ENCODE measurements at places on chromosomes 2 and 18.

GRCh38 chr2:26068602-26069298, 34.9 kb downstream of the RAB10 start:
- no peak for DNase-seq

GRCh38 chr2:218471982-218472381, 53.1 kb downstream of the VIL1 start:
- DNase-seq, result no peak

- DNase-seq, result no peak
These were observed 40.7 kb upstream of the C2orf66 start for GRCh38 chr2:196849895-196850294.

DNA sequence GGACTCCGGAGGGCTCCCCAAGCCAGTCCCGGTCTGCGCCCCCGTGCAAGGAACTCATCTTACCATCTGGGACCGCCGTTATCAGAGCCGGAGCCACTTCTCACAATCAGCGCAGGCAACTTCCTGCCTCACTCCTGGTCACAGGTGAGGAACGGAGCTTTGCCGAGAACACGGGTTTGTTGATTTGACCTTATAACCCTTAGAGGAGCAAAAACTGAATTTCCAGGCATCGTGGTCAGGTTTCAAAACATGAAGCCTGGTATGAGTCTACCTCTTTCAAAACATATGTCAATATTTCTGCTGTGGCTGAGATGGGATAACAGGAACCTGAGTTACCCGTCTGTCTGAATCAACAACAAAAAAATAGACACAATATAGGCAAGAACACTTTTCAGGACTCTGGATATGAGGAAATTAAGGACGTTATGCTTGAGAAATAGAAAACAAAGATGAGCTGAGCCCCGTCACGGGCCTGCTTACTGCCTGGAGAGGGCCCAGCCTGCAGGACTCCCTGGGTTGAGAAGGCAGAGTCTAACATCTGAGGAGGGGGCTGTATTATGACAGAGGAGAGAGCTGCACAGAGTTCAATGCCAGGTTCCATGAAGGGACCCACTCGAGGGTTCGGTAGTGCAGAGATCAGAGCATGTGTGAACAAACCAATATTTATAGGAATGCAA, 148.7 kb downstream of the NDUFA10 start:
- DNase-seq, result no peak

DNA sequence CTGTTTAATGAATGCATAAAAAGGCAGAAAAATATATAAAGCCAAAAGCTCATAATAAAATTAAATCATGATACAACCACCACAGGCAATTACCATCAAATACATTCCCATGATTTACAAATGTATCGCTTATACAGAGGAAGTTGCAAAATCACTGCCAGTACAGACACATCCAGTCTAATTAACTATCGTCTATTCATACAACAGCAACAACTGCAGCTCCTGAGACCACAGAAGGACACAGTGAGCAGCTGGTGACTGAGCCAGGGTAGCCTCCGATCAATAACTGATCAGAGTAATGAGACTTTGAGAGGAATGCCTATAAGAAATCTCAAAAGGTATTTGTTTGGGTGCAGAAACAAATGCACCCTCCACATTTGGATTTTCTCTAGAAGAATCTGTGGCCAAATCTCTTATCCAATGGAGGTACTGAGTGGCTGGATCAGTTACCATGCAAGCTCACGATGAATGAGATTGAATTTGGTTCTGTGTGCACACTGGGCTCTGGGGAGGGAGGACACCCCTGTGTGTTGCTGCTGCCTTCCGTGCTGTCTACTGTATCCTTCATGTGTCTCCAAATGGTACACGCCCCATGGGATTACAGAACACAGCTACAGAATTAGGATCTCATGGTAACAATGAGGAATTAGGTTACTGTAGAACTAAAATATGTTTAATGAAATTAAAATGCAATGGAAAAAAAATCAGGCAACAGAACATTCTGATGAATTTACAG, 119.6 kb downstream of the MBP start:
- no peak for DNase-seq

- no peak for DNase-seq
These were observed 8.3 kb upstream of the TMEM178A start for GRCh38 chr2:39657287-39657937.

- DNase-seq, result no peak
These were observed 81.7 kb upstream of the STK17B start for GRCh38 chr2:196253116-196253480.

DNA sequence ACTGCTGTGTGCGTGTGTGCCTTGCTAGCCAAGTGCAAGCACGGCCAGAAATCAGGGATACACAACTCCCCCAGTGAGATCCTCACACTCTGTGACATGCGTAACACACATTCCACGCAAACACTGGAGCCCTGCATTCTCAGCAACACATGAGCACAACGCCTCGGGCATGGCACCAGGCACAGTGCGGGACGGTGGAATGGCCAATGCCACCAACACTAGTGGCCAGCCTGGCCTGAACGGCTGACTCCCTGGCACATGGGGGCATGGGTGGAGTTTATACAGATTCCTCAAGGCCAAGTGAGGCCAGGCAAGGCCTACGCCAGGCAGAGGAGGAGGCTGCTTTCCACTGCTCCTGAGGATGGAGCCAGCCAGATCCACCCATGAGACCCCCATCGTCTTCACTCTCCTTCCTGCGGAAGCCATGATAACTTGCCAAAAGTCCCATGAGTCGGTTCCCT, 56.2 kb downstream of the ANKMY1 start:
- no peak for DNase-seq

DNA sequence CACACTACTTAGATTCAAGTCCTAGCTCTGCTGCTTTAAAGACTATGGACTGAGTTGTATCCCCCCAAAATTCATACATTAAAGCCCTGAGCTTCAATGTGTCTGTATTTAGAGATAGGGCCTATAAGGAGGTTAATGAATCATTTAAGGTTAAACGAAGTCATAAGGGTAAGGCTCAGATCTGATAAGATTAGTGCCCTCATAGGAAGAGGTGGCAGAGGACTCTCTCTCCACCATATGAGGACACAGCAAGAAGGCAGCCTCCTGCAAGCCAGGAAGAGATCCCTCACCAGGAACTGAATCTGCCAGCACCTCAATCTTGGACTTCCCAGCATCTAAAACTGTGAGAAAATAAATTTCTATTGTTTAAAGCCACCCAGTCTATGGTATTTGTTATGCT, 3.1 kb upstream of the CYTIP start:
- no peak for DNase-seq

DNA sequence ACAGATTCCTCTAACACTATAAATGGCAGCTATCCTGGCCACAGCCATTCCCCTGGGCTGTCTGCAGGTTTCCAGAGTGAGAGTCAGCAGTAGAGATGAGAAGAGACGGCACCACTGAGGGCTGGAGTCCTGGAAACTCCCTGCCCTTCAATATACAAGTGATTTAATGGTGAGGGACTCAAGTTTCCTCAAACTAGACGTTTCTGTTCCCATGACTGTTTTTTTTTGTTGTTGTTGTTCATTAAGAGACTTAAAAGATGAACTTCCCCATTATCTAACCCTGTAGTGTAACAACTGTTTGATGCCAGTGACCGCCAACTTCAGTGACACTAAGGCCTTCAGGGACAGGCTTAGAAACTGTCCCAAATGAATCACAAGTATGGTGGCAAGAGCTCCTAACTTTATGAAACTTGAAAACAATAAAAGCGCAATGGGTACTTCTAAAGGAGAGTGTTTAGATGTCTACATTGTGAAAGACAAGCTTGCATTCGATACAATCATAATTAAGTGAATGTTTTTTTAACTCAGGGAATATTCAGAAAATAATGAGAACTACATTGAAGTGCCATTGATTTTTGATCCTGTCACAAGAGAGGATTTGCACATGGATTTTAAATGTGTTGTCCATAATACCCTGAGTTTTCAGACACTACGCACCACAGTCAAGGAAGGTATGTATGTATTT, 34.0 kb downstream of the IL1R2 start:
- no peak for DNase-seq

GRCh38 chr2:233912691-233913423, 4.3 kb upstream of the TRPM8 start:
- no peak for DNase-seq

DNA sequence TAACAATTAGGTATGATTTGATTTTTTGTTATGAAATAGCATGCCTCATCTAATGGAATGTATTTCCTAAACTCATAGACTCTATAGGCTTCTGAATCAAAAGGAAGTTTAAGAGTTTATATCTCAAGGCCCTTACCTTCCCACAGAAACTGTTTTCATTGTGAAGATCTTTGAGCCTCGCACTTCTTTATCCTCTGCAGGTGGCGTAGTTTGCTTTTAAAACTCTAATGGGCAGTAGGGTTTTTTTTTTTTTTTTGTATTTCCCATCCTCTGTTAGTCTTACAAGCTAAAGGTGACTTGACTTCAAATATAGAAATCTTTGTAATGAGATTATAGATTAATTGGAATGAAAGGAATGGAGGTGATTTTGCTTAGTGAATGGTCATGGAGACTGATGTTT, 28.3 kb downstream of the DYNC2LI1 start:
- no peak for DNase-seq

DNA sequence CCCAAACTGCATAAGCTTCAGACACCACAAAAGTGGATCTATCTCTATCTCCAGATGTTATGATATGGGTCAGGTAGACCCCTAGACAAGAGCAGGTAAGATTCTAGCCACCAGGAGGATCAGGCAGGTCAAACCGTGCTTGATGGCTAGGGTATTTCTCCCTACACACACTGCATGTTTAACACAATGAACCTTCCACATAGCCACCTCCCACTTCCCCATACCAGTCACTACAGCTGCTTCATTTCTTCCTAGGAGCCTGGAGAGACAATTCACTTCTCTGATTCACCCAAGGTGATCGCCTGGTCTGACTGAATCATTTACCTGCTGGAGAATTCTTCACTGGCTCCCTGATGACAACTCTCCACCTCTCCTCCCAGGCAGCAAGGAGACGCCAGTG, 66.0 kb upstream of the MYCN start:
- DNase-seq, result no peak

DNA sequence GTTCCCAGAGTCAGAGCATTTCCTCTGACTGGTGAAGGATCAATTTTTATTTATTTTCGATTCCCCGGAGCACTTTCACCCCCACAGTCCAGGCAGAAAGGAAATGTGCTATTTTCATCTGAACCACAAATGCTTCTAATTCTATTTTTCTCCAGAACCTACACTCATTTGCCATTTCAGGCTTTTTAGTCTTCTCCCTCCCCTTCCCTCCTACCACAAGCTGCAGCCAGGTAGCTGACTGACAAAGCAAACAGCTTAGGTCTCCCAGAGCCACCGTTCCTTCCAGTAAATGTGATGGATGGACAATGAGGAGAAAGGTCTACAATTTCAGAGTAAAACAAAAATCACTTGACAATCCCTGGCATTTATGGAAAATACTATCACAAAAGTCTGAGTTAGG, 76.9 kb downstream of the KLF7 start:
- DNase-seq, result no peak

DNA sequence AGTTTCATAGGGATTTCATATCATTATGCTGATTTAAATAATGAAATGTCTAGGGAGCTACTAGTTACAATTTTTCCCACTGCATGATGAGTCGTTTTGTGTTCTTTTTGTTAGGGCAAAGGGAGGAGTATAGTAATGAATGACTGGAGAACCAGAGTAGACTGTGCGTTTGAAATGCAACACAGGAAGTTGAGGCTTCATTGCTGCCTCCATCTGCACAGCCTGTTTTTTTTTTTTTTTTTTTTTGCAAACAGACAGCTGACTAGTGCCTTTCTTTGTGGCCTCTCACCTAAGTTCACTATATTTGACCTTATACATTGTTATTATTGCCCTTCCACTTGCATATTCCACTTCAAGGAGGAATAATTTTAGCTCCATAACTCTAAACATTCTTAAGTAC, 286.7 kb upstream of the LRRTM1 start:
- DNase-seq, result no peak

DNA sequence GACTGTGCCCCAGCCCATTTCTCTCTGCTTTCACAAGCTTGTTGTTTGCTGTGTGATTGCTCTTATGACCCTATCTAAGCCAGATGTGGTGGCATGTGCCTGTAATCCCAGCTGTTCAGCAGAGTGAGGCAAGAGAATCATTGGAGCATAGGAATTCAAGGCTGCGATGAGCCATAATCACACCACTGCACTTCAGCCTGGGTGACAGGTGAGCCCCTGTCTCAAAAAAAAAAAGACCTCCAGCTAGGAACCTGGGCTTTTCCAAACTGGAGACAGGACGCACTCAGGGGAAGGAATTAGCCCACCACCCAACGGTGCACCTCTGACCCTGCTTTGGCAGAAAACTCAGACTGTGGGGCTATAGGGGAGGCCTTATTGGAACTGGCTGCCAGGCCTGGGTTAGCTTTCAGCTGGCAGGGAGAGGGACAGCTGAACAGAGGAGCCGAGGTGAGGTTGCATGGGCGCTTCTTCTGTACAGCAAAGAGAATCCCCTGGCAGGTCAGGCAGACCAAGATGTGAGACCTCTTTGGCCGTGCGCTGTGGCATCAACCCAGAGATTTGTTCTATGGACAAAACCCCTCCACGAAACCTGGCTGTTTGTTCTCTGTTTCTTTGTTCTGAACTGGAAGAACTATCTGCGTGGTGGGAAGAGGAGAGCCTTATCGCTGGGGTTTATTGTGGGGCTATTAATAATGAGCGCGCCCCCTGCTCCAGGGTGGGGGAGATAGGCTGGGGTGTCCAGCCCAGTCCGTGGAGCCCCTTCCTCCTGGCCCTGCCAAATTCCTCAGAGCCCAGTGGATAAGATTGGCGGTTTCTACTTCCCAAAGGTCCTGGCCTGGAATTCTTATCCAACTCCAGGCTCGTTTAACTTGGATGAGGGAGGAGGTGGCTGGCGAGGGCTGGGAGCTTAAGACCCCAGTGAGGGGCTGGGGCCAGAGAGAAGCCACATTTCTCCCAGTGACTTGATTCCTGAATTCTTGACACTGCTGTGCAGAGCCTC, 38.8 kb upstream of the SMAD7 start:
- no peak for DNase-seq

GRCh38 chr2:237555560-237555959, 10.8 kb upstream of the PRLH start:
- no peak for DNase-seq
